ENCODE measurements at places on chromosomes 11 and 22.

DNA sequence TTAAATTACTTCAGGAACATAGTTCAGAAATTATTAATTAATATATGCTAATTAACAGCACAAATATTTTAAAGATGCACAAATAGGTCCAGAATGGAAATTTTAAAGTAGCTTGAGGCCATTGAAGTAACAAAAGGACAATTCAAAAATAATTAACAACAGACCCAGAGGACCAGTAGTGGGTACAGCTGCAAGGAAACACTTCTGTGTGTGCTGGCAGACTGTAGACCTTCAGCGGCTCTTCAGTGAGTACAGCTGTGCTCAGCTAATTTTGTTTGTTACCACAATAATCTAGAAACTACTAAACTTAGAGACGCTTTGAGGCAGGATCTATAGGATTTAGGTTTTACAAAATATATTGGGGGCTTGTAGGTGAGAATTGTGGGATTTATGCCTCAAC, 103.8 kb downstream of the GRIA4 start:
- DNase-seq, result no peak

DNA sequence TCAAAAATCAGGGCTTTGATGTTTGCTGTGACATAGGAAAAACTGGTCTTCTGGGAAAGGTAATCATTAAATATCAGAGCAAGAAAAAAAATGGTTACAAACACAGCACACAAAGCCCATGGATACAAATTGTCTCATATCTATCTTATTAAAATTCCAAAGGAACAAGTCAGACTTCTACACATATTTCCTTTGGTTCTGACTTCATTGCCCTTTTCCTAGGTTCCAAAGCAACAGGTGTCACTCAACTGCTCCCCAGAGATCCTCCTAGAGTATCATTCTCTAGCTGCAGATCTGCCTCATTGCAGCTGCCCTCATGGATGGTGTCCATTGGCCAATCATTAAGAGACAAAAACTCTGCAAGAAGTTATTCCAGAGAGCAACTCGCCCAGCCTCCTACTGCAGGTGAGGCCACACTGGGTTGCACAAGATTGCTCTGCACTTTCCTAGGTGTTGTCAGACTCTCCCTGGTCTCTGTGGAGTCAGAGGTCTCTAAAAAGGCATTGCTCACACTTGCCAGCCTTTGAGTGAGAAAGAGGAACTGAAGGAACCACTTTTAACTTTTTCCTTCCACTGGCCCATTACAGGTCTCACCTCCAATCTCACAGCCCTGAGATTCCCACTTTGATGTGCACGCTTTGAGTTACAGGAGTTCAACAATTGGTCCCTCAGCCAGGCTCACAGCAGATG, 5.7 kb downstream of the DRICH1 start:
- peak; percentile 6 for DNase-seq

DNA sequence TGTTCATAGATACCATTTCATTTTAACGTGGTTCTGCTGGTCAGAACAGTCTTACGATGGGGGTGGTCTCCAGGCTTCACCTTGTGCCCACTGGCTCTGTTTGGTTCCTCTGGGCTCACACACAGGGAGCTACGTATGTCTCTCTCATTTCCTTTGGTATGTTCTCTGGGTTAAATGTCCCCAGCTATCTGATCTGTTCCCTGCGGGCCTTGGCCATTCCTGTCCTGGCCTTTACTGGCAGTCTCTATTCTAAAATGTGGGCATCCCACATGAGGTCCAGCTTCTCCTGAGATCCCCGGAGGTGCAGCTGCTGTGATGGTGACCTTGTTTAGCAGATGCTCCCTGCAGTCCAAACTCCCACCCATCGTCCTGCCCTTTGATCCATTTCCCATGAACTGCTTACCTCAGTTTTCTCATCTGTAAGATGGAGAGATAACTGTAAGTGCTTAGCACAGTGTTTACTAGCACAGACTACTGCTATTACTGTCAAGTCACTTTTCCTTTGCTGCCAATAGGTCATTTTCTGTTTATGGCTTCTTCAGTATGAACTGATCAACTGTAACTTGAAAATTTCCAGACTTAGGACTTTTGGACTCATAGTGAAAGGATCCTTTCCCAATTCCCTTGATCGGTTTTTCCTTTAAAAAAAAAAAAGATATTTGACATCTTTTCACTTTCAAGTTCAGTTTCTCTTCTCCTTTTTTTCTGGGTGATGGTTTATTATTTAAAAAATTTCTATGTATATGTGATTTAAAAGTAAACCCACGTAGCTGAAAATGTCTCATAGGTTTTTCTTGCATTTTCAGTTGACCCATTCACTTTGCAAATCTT, 92.9 kb downstream of the PTPRJ start:
- DNase-seq, result no peak

DNA sequence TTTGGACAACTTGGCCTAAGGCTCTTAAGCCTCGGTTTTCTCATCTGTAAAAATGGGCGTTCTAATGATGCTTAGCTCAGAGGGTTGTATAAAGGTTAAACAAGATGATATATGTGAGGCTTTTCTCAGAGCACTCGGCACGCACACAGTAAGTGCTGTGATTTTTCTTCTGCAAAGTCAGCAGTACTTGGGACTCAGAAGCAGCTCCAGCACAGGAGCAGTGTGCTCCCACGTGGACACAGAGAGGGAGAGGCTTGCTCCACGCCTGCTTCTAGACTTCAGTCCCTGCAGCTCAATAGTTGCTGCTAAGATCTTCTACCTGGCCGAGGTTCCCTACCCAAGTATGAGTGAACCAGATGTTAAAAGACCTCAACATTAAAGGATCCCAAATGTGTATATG, 39.9 kb upstream of the PHF21A start:
- no peak for DNase-seq

GRCh38 chr11:133064152-133064877, 468.0 kb downstream of the OPCML start:
- DNase-seq, result no peak

DNA sequence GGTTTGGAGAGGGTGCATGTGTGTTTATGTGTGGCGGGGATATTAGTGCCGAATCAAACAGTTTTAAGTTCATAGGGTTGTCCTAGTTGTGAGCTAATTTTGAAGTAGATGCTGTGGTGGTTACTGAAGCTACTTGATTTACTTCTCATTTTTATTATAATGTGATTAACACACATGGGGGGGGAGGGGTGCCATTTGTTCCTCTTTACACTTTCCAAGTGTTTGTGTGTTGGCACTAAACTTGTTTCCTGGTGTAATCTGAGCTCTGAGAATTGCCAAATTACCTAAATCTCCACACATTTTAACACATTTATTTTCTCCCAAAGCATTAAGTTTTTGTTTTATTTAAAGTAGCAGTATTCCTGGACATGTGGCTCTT, 60.1 kb downstream of the ZNRF3 start:
- no peak for DNase-seq

DNA sequence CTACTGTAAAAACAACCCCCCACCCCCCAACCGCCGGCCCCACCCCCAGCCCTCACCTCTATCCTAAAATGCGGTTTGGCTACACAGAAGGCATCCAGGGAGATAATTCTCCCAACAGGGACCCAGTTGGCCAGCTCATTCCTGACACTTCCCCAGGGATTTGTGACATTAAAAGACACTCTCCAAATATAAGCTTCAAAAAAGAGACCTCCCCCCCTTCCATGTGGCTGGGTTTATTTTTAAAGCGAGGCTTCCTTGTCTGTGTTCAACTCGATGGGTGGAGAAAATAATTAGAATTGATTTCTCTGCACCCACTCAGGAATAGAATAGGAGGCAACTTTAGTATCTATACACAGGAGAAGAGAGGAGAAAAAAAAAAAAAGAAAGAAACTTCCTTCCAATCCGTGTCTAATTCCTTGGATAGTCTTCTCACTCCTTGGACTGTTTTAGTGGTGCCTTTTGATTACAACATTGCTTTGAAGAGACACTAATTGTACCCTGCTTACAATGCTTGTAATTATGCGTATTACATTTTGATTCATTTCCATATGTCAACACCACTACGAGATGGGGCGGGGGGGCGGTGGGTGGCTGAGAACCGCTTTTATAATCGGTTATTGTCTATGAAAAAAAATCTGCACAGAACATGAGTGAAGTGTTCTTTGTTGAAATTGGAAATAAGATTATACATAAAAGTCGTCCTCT, 500.4 kb downstream of the MIAT start:
- DNase-seq, result no peak

- no peak for DNase-seq
These were observed 165.0 kb upstream of the TRPC6 start for GRCh38 chr11:101748572-101749344.

DNA sequence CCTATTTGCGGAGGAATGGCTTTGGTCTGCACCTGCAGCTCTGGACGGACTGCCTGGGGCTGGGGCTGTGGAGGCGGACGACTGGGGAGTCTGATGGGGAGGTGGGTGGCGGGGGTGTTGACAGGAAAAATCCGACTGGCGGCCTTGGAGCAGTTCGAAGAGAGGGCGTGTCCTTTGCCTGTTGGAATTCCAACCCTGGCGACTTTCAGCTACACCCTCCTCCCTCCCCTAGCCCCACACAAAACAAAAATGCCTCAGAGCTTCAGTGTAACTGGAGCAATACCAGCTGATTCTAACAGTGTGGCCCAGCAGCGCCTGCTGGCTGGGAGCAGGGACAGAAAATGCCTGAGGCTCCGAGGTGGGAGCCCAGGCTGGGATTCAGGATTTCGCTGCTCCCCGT, 85.4 kb downstream of the ATXN10 start:
- no peak for DNase-seq

GRCh38 chr22:41661088-41661487, 27.6 kb downstream of the SNU13 start:
- no peak for DNase-seq

- DNase-seq, result no peak
These were observed 38.8 kb downstream of the DKK3 start for GRCh38 chr11:11969380-11970215.

GRCh38 chr22:25362215-25362882, 142.9 kb downstream of the CRYBB2 start:
- DNase-seq, result peak; percentile 53

DNA sequence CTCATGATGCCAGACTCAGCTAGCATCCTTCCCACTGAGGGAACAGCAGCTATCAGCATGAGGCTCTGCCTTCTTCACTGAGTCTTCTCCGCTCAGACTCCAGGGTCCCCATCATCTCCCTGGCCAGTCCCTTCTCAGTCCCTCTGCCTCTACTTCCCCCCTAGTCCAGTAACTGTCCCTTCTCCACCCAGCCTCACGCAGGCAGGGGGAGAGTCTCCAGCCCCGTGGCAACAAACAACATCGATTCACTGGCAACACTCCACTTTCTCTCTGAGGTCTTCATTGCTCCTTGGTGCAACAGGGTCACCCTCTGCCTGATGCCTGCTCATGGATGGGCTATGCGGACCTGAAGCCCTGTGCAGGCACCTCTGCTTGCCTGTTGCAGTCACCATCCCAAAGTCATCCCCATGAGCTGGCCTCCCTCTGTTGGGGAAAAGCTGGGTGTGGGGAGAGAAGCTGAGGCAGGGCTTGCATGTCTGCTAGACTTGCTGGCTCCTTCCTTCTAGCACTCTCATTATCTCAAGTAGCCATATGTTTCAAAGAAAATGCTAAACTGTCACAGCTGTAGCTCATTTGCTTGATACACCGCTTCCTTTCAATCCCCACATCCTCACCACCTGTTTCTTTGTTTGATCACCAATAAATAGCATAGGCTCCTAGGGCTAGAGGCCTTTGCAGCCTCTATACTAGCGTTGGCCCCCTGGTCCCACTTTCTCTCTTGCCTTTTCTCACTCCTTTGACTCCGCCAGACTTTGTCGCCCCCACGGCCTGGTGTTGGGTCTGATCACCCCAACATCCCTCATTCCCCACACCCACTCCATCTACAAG, 4.3 kb upstream of the BCR start:
- DNase-seq, result no peak

- DNase-seq, result peak; percentile 71
These were observed 237.5 kb downstream of the MIAT start for GRCh38 chr22:26894766-26895485.

- no peak for DNase-seq
These were observed 10.1 kb downstream of the POLR3H start for GRCh38 chr22:41534219-41534618.

Measured in PC-3 (cell line).